Endodermal cell (in vitro differentiated cells): ENCODE measurements at places on chromosomes 7 and 10. TPM values are rescaled to one million over a fixed set of nuclear protein-coding genes. Genes with fewer than 3 reads are reported as not detected.

- no peak for DNase-seq
These were observed 38.2 kb downstream of the STK32C start for GRCh38 chr10:132269266-132270230.

DNA sequence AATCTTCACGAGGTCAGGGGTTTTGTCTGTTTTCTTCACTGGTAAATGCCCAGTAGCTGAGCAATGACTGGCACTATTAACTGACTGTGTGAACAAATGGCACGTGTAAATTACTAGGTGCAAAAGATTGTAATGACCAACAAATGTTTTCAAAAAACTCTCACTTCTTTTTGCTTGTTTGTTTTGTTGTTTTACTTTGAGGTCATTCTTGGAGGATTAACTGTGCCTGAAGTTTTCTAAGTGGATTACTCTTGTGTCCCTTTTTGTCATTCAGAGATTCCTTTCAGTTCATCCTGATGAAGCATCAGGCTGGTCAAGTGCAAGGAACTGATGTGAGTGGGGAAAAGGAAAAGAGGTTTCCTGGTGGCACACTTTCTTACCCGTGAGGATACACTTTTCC lies 74.4 kb upstream of the PPP1R3C start:
- DNase-seq = no peak

DNA sequence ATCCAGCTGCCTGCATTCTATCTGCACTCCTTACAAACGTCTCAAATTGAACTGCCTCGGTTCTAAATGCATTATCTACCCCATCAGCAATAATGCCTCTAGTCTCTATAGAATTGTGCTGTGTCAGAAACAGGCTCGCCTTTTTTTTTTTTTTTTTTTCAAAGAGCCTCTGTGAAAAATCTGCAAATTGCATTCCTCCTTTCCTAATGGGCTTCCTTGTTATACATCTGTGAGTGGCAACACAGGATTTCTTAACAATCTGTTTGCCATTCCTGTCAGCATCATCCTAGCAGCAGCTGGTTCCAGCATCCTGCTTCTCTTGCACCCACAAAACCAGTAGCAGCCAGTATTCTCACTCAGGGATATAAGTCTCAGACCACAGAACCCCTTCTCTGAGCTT lies 413.5 kb upstream of the SEMA3D start:
- peak; percentile 46 for DNase-seq

DNA sequence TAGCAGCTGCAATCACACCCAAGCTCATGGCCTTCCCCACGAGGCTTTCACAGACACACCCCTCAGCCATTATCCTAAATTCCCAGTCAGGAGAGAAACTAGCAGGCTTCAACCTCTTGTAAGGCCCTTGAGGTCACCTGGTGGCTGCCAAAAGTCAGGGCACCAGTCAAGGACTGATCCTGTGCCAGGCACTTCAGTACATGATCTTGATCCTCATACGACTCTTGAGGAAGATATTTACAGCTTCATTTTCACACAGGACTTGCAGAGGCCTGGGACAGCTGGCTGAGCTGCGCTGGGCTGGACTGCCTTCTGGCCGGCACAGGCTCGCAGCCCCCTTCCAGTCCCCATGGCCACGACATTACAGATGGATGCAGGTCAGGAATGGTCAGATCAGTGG lies 8.8 kb downstream of the PDAP1 start:
- no peak for DNase-seq

GRCh38 chr7:70153933-70154332 lies 555.7 kb downstream of the AUTS2 start:
- no peak for DNase-seq

- DNase-seq = peak; percentile 84
These were observed 493.4 kb downstream of the TNS3 start for GRCh38 chr7:47088329-47089067.

- DNase-seq = no peak
These were observed 111.1 kb downstream of the ELMO1 start for GRCh38 chr7:37337522-37337921.

- no peak for DNase-seq
These were observed 14.5 kb downstream of the ZNF277 start for GRCh38 chr7:112220877-112221434.

DNA sequence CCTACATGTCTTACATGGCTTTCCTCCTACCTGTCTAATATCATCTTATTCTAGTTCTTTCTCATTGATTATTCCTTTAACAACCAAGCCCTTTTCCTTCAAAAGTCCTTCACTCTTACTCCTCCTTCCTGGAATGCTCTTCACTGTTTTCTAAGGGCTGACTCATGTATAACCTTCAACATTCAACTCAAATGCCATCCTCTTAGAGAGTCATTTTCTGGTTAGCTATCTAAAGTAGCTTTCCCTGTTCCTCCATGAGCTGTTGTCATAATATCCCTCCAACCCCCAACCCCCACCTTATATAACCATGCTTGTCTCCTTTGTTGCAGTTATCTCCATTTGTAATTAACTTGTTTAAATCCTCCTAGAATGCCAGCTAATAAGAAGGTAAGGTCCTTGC lies 286.8 kb downstream of the ADK start:
- no peak for DNase-seq

DNA sequence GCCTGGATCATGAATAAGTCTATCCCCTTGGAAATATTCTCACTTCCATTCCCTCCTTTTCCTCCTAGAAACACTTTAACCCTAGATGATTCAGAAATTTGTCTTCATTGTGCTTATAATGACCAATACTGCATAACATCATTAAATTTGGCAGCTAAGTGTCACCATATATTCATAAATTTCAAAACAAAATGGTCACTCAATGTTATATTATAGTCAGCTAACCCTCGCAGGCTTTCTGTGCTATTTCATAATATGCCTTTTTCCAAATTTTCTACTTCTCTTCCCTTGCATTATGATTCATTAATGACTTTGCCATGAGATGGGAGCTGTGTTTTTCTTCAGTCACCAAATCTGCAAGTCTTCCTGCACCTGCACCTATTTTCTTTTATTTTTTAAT lies 308.3 kb upstream of the AKR1E2 start:
- DNase-seq = no peak

DNA sequence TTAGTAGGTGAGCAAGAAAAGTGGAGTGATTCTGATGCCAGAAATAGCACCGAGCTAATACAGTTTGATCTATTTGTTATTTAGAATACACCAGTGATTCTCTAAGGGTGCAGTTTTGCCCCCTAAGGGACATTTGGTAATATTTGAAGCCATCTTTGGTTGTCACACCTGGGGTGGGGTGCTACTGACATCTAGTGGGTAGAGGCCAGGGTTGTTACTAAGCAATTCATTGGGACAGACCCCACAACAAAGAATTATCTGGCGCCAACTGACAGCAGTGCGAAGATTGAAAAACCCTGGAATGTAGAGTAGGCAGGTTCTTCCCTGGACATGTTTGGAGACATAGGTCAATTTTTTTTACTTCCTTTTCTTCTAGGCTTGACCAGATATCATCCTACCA lies 14.6 kb downstream of the PALS2 start:
- DNase-seq = peak; percentile 86

- peak; percentile 64 for DNase-seq
These were observed 2.6 kb upstream of the TMEM130 start for GRCh38 chr7:98872328-98872924.

DNA sequence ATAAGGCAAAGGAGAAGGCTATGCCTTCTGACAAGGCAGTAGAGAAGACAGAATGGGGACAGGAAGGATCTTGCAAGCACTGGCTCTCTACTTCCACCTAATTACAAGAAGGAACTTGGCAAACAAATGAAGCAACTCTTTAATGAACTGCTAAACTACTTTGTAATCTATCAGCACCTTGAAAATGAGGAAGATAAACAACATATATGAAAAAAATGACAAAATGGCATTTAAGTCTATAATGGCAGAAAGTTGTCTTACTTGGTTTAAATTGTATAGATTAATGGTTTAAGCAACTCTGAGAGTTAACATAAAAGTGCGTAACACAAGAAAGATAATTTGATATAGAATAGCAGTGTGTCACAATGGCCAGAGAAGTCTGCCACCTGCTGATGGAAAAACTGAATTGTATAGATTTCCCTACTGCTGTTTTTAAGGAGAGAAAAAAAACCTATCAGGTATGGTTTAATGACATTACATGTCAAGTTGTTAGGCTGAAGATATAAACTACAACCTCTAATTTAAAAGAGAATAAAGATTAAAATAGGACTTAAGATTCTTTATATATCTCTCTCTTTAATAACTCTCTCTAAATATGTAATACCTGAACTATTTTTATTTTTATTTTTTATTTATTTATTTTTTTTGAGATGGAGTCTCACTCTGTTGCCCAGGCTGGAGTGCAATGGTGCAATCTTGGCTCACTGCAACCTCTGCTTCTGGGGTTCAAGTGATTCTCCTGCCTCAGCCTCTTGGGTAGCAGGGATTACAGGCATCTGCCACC lies 11.8 kb downstream of the NT5C3A start:
- no peak for DNase-seq

DNA sequence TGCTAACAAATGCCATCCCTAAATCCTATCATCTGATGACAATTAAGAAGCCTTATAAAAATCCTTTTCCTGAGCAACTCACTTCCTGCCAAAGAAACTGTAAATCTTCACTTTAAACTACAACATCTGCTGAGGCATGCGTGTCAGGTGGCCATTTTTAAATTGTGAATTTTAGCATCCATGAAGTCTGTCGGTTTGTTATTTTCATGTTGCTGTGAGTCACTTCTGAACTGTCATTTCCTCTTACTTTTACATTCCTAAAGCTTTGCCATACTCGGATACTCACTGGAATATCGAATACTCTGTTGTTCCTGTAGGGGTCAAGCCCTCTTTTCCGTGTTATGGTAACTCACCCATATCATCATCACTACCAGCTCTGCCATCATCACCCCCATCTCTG lies 34.3 kb upstream of the TMEM26 start:
- DNase-seq = no peak

GRCh38 chr7:30065746-30066145 lies 37.5 kb downstream of the PLEKHA8 start:
- DNase-seq = no peak

- DNase-seq = no peak
These were observed 165.4 kb upstream of the MTPN start for GRCh38 chr7:136142583-136142982.

GRCh38 chr7:152103691-152104090 lies 78.2 kb downstream of the GALNT11 start:
- no peak for DNase-seq

DNA sequence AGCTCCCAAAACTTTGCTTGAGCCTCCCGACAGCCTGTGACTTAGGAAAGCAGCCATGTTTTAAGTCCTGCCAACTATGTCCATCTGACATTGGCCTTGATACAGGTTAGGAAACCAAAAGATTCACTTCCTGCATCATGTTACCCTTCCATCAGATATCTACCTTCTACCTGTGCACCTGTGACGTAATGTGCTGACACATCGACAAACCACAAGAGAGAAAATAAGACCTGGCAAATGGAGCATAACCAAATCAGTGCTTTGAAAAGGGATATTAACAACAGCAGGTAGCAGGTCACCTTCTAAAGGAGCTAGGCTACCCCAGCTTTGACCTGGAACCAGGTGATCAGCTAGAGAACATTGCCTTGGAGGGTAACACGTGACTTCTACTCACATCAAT lies 14.8 kb upstream of the PRR15 start:
- no peak for DNase-seq

- no peak for DNase-seq
These were observed 23.0 kb downstream of the CRPPA start for GRCh38 chr7:16398146-16399017.

- no peak for DNase-seq
These were observed 13.9 kb upstream of the PSAP start for GRCh38 chr10:71864911-71865361.

ZNF425 gene
- 2.6 and 2.7 TPM in 2 replicates for total RNA-seq

ZNF92 gene
- total RNA-seq = 22.2 to 28.9 TPM (median 26.5 TPM) in 3 replicates
